HEK293T (cell line): ENCODE measurements at places on chromosomes 3 and 15.

DNA sequence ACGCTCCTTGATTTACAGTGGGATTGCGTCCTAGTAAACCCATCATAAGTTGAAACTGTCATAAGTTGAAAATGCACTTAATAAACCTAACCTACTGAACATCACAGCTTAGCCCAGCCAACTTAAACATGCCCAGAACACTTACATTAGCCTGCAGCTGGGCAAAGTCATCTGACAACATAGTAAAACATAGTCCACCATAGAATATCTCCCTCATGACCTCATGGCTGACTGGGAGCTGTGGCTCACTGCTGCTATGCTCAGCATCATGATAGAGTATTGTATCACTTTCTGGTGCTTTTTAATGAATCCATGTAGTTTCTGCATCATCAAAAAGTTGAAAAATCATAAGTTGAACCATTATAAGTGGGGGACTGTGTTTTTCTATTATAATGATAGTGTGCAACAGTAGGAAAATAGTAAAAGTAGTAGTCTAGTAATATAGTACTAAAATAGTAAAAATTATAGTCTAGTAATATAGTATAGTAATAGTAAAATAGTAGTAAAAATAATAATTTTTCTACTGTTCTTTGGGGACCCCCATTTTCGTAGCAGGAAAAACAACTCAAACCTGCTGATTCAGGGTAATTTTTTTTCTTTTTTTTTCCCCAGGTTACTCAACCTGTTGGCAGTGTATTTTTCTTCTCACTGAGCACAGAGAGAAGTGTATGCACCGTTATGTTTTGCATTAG lies 233.5 kb downstream of the MYRIP start:
- DNase-seq, result no peak

DNA sequence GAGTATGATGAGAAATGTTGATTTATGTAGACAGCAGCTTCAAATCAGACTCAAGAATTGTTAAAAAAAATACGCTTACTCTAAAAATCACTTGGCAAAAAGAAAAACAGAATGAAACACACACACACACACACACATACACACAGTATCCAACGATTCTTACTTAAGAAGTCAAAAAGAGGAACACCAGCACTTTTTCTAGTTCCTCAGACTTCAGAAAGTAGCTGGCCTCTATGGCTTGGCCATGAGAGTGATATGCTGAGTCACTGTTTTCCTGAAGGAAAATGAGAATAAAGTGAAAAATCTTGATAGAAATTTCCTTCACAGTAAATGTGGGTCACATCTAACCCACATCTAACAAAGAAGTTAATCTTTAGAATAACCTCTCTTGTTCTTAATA lies 22.1 kb downstream of the CNTN3 start:
- DNase-seq, result no peak

GRCh38 chr15:39251413-39252133 lies 329.3 kb upstream of the THBS1 start:
- DNase-seq, result no peak

DNA sequence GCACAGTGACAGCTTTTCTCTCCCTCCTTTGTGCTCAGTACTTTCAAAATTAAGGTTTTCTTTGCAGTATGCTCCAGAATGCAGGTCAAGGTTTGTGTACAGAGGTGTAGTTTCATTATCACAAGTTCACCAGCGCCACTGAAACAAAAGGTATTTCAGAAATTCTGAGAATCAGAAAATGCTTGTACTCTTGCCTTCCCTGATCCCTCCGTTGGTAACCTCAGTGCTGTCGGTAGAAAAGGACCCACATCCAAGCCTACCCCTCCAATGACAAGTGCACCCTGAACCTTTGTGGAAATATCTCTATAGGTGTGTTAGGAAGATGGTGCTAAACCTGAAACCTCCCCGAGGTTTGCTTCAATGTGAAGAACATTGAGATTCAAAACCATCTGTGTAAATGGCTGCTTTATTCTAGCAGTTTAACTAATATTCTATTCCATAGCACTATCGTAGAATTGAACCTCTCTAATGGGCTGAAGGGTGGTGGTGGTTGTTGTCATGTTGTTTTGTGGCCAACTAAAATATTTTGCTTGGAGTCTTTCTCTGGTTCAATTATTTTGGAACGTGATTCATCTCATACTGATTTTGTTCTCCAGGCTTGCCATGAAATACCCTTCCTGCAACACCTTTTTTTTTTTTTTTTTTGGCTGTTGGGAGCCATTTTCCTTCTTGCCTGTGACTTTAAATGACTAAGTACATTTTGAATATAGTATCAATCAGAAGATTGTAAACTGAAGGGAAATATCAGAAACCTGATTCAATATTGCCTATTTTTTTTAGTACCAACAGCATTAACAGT lies 20.7 kb downstream of the ZBTB38 start:
- no peak for DNase-seq

GRCh38 chr3:9308298-9308990 lies 54.4 kb upstream of the THUMPD3 start:
- DNase-seq, result no peak
